ENCODE measurements at places on chromosomes 7 and 10.

DNA sequence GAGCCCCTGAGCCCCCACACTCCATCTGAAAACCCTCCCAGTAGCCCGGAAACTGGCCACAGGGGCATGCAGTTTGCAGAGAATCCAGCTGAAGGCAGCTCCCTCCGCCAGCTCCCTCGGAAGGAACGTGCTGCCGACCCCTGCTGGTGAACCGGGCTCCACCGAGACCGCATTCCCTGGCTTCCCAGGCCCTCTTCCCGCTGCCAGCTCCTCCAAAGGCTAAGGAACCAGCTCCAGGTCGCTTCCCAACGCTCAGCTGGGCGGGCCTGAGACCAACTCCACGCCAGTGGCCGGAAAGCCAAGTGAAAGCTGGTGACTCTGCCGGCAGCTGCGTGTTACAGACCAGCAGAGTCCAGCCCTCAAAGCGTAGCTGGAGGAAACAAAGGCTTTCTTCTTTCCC, 35.8 kb downstream of the GPER1 start:
- DNase-seq = no peak

GRCh38 chr7:89618274-89618673, 536.0 kb upstream of the STEAP1 start:
- no peak for DNase-seq

GRCh38 chr10:30587522-30588031, 42.0 kb downstream of the LYZL2 start:
- no peak for DNase-seq

- no peak for DNase-seq
Observed at GRCh38 chr10:30828680-30829079, 199.1 kb upstream of the LYZL2 start.

DNA sequence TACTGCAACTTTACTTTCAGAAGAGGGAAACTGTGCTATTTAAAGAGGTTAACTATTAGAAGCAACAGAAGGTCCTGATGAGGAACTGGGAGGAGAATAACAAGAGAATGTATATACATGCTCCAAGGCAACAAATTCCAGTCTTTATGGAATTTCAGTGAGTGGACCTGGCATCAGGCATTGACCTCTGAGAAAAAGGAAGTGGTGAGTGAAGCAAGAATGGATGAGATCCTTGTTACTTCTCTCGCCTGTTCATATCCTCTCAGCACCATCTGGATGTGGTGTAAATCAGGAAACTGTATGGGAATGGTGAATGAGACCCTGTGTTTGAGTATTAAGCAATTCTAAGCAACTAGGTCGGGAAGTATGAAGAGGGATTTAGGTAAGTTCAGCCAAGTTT, 30.3 kb upstream of the KBTBD2 start:
- no peak for DNase-seq

DNA sequence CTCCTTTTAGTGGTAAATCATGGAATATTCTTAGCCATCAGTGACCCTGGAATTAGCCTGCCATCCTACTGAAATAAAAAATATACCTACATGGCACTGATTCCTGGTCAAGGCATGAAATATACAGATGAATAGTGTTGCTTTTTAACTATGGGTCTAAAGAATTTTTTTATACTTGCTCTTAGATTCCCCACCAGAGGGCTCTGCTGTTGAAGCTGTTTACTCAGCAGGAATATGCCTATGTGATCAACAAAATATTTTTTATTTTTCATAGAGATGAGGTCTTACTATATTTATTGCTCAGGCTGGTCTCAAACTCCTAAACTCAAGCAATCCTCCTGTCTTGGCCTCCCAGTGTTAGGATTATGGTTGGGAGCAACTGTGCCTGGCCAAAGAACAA, 13.5 kb downstream of the ZC3HC1 start:
- DNase-seq = no peak

Data from activated CD8-positive, alpha-beta memory T cell treated with anti-CD3 and anti-CD28 coated beads, Interleukin-2, amount 50 U/mL, for 48 hours (primary cell).